Hematopoietic multipotent progenitor cell treated with erythropoietin and hydrocortisone succinate and interleukin-3 and kit ligand, for 15 days (in vitro differentiated cells): ENCODE measurements at places on chromosomes 4 and X.
A peak's percentile ranks its signal among the peaks of the same experiment; 100 is the strongest.

- no peak for DNase-seq
These were observed 322.2 kb upstream of the POU3F4 start for GRCh38 chrX:83185887-83186286.

DNA sequence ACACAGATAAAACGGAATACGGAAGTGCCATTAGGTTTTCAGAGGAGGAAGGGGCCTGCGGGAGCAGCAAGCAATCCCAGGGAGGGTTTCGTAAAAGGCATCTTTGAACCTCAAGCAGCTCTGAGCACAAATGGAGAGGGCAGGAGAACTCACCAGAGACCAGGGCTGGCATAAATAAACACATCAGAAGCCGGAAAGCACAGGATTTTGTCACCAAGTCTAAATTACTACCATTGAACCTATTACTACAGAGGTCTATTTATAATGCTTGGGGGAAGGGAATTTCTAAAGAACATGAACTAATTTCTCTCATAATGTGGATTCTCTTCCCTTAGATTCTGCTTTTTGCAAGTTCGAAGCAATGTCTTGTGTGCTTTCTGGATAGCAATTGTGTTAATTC is 39.6 kb upstream of the MBTPS2 start:
- no peak for DNase-seq

GRCh38 chr4:190019023-190019858 is 7.8 kb downstream of the FRG2 start:
- no peak for DNase-seq

- no peak for DNase-seq
These were observed 4.9 kb downstream of the UGT8 start for GRCh38 chr4:114603497-114603896.

DNA sequence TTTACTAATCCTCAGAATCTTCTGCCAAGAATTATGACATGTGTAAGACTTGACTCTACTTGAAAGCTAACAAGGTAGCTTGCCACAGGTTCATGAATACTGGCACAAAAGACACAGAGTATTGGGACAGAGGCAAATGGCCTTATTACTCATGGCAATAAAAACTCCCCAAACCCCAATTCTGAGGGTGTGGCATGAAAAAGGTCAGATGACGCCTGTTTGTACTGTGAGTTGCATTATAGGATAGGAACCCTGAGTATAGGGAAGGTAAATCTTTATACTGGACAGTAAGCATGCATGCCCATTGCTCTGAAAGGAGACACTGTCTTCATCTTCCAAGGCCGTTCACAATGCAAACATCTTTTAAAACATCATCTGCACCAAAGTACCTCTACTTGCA is 600.0 kb downstream of the IL1RAPL1 start:
- DNase-seq = no peak

GRCh38 chrX:40424259-40424658 is 156.5 kb upstream of the ATP6AP2 start:
- no peak for DNase-seq

GRCh38 chrX:154018518-154019060 is 1.1 kb downstream of the IRAK1 start:
- DNase-seq = no peak

DNA sequence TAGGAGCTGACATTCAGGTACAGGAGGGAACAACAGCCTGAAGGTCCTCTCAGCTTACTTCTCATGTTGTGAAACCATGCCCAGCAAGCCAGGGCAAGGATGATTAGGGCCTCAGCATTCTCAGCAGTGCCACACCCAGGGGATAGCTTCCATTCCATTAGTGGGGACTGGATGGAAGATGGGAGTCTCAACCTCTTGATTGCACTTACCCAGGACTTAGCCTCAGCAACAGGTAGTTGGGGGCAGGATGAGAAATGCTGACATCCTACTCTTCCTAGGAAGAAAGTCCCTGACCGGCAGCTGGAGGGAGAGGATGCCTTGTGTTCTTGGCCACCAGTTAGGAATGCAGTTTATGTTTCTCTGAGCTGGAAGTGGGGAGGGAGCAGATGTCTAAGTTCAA is 8.8 kb upstream of the BEX3 start:
- DNase-seq = no peak

- DNase-seq = peak; percentile 1
These were observed 22.8 kb upstream of the CENPVL3 start for GRCh38 chrX:51641421-51642021.

DNA sequence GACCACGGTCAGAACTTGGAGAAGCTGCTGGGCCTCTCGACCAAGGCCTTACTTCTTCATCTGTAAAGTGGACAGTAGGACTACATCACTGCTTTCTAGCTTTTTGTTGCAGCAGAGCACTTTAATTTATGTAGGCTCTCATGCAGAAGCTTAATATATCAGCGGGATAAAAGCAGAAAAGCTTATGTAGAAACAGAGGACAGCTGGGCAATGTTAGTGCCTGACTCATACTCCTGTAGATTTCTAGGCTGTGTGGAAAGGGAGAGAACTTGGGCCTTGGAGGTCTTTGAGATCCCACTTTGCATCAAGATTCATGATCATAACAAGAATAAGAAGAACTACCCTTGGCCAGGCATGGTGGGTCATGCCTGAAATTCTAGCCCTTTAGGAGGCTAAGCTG is 91.2 kb downstream of the ARHGAP10 start:
- DNase-seq = no peak

DNA sequence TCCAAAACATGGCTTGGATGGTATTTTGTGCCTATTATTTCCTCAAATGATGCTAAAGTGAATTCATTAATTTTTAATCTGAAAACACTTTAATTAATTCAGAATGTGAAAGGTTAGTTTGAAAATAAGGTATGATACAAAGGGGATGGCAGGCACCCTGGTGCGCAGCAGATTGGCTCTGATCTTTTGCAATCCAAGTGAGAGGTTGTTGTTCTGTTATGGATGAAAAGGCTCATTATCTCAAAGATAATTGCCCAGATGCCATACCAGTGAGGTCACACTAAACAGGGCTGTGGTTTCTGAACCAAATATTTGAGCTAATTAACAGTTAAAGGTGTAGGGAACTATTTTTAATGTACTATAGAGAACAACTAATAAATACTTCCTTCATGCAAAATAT is 504.9 kb downstream of the RAPGEF2 start:
- DNase-seq = no peak

- no peak for DNase-seq
These were observed 90.7 kb upstream of the SORBS2 start for GRCh38 chr4:185902654-185903053.

DNA sequence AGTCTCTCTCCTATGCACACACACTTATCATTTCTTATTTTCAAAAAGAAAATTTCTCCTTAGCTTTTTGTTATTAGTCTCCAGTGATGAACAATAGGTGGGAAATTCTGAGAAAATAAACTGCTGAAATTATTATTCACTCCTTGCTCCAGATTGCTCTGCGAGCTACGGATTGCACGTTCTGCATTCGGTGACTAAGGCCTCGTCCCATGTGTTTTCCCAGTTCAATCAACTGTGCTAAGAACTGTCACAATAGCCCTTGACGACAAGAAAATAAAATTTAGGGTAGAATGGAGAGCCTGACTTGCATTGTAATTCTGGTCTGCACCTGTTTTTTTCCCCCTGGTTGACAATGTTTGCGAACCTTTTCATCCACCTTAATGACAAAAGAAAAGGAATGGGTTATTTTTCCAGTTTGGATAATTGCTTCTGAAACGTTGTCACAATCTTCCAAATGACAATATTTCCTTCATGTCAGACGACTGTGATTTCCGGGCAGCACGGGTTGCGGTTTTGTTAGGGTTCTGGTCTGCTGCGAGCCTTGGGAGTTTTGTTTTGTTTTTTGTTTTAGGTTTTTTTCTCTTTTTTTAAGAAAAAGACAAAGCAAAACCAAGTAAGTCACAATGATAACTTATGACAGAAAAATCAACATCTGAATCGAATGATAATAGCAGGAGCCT is 124.5 kb upstream of the NOCT start:
- no peak for DNase-seq

- no peak for DNase-seq
These were observed 8.7 kb downstream of the RPGR start for GRCh38 chrX:38318606-38319005.

DNA sequence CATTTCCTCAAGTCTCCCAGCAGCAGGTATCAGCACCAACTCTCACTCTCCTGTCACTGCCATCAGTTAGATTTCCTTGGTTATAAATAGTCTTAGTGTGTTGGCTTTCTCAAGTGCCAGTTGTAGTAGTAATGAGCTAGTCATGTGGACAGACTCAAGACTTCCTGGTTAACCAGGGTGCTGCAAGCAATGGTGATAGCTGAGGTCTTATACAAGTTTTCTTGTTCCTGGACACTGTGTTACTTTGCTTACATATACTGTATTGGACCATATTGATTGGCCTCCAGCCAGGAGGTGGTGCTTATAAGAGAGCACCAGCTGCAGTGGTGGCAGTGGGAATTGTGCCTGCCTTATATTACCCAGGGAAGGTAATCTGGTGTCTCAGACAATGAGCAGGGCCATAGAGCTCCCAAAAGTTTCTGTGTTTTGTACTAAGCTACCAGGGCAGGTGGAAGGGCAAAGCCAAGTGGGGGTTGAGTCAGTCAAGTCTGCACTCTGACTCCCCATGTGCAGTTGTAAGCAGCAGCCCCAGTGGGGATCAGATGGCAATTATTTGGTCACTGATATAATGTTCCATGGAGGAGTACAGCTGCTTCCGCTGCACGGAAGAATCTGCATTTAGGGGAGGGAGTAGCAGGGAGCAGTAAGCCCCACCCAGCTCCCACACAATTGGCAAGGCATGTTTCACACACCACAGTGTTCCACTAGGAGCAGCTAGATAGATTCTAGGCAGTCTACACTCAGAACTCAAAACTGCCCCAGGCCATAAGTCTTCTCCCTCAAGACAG is 24.1 kb upstream of the ZDHHC15 start:
- DNase-seq = no peak

GRCh38 chr4:112865443-112865842 is 184.0 kb upstream of the ANK2 start:
- no peak for DNase-seq

- DNase-seq = no peak
These were observed 312.0 kb upstream of the MAGEB2 start for GRCh38 chrX:29903360-29903759.

- DNase-seq = no peak
These were observed 132.4 kb upstream of the USP9X start for GRCh38 chrX:40952855-40953254.

DNA sequence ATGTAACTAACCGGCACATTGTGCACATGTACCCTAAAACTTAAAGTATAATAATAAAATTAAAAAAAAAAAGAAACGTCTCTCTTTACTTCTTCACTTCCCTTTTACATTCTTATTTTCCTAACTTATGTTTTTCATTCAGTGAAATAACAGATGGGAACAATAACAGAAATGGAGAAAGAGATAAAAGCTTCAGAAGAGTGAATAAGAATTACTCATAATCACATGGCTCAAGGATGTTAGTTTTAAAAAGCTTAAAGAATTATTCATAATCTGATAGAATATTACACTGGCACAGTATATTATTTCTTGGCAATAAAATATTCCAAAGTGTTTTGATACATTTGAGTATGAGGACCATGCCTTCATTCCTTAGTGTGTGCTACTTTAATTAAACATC is 175.6 kb downstream of the COL25A1 start:
- no peak for DNase-seq

DNA sequence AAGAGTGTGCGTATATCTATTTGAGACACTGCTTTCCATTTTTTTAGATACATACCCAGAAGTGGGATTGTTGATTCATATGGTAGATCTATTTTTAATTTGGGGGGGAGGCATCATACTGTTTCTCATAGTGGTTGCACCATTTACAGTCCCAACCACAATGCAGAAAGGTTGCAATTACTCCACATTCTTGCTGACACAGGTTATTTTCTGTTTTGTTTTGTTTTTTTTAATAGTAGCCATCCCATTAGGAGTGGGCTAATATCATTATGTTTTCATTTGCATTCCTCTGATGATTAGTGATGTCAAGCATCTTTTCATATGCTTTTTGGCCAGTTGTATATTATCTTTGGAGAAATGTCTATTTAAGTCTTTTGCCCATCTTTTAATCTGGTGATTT is 15.1 kb upstream of the LHFPL1 start:
- DNase-seq = no peak

DNA sequence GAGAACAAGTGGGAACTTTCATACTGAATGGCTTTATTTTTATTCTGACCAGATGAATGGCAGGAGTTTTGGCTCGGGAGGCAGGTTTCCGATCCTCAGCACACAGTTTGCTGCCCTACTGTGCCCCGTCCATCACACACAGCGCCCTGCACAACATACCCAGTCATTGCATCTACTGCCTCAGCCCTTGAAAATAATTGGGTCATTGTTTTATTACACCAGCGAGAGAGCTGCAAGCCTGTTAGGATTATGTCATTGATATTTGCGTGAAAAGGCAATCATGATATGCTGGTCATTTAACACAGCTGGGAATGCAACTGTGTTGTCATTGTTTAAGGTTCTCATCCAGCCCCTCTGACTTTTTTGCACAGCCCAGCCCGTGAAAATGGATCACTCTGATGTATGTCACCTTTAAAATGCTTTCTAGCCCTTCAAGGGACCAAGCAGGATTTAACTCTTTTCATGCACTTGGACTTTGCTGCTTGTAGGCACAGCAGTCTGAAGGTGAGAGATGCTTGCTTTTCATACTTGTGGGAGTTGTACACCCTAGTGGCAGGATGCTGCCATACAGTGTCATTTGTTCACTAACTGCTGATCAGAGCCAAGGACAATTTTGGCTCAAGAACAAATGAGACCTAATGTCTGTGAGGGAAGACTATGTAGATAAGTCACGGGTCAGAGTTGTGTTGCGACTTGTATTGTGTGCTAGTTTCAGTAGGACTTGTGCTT is 62.3 kb downstream of the RTL9 start:
- no peak for DNase-seq

GRCh38 chr4:186554539-186554913 is 841 bp downstream of the MTNR1A start:
- no peak for DNase-seq
